Gastrocnemius medialis (tissue), 4 donors: ENCODE measurements at places on chromosomes 5 and 9. TPM values are rescaled to one million over a fixed set of nuclear protein-coding genes. Genes with fewer than 3 reads are reported as not detected.

DPH7 gene
- 10.0 TPM for total RNA-seq

SNCAIP gene
- 3.1 TPM for total RNA-seq

OBP2B gene
- total RNA-seq, result not detected

DNA sequence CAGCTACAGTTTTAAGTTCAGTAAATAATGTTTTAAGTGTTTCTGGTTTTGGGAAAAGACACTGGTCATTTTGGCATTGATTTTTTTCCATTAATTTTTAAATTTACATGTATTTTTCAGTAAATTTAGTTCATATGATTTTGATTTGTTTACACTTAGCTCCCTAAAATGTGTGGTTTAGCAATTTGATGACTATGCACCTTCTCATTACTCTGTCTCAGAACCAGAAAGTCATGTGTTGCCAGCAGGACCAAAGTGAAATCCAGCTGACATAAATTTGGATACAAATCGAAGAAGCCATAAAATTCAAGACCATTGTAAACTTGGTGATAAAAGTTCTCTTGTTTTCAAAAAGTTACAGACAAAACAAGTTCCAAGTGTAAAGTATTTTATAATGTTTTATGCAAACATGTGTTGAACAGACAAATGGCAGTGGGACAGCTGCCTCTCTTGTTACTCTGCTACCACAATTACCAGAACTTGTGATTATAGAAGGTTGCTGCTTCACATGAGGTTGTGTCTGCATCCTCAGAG lies 354.8 kb downstream of the NR2F1-AS1 start:
- no peak for DNase-seq

DNA sequence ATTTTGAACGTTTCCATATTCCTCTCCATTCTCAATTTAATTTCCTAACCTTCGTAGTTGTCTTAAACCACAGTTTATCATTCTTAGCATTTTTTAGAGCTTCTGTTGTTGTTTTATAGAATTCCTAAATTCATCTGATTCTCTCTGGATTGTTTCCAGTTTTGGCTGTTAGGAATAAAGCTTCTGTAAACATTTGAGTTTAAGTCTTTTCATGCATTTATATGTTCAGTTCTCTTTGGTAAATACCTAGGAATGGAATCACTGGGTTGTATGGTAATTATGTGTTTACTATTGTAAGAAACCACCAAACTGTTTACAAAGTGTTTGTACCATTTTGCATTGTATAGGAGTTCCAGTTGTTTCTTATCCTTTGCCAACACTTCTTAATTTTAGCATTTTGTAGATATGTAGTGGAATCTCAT lies 29.7 kb downstream of the GPR21 start:
- no peak for DNase-seq

- DNase-seq, result no peak
Observed at GRCh38 chr5:175021841-175022625, 297.7 kb downstream of the MSX2 start.
